ENCODE measurements at places on chromosomes 2 and 18.
A peak's percentile ranks its signal among the peaks of the same experiment; 100 is the strongest.

GRCh38 chr2:165055082-165055851 is 99.9 kb upstream of the SLC38A11 start:
- DNase-seq = no peak

- DNase-seq = no peak
Observed at GRCh38 chr2:3282056-3282998, 95.3 kb downstream of the EIPR1 start.

DNA sequence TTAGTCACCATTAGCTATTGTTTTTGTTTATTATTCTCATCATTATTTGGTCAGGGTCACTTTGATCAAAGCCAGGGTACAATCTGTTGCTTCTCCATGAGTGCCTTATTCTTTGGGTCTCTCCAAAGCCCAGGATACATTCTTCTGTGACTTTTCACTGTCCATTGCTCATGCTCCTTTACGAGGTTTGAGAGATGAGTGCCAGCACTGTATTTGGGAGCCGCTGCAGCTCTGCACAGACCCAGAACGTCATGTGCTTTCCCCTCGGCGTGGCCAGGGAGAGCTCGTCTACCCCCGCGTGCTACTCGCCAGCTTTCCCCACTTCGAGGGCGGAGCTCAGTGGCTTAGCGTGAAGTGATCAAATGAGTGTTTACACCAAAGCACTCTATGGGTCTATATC is 123.7 kb downstream of the COL6A3 start:
- no peak for DNase-seq

- DNase-seq = peak; percentile 89
Observed at GRCh38 chr2:201116959-201117734, 1.2 kb downstream of the CFLAR start.

DNA sequence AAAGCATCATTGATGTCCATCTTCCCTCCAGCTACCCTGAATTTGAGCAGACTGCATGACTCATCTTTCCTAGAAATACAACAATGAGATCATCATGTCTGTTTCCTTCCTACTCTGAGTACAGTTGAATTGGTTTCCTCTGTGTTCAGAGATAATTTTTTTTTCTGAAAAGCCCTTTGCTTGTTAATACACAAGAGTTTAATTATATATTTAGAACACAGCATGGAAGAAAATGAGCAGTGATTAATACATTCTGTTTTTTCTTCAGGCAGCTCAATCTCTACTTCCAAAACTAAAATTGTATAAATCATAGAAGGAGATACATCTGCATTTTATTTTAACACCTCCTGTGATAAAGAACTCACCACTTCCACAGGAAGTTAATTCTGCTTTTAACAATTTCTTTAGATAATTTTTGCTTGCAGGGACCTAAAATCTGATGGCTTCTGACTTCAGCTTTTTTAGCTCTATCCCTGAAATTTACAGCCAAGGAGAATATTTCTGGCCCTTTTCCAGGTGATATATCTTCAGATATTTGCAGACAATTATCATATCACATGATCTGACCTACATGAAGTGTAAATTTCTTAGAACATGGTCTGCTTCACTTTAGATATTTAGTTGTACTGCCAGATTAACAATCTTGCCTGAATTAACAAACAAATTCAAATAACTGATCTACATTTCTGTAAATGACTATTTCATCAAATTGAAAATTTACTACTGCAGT is 249.0 kb downstream of the TRIB2 start:
- DNase-seq = peak; percentile 76

DNA sequence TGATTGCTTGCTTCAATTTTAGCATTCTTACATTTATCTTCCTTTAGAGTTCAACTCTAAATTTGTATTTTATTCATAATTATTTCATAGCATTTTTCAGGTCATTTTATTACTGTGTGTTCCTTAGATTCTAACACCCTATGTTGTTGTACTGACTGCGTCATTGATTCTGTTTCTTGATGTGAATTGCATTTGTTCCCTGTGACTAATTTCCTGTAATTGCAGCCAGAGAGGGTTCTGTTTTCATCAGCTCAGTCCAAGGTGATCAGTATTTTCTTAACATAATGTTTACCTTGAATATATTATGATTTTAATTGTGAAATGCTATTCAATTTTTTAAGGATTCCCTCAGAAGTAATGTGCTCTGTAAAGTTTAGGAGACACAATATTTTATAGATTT is 970.2 kb upstream of the PIK3C3 start:
- no peak for DNase-seq

DNA sequence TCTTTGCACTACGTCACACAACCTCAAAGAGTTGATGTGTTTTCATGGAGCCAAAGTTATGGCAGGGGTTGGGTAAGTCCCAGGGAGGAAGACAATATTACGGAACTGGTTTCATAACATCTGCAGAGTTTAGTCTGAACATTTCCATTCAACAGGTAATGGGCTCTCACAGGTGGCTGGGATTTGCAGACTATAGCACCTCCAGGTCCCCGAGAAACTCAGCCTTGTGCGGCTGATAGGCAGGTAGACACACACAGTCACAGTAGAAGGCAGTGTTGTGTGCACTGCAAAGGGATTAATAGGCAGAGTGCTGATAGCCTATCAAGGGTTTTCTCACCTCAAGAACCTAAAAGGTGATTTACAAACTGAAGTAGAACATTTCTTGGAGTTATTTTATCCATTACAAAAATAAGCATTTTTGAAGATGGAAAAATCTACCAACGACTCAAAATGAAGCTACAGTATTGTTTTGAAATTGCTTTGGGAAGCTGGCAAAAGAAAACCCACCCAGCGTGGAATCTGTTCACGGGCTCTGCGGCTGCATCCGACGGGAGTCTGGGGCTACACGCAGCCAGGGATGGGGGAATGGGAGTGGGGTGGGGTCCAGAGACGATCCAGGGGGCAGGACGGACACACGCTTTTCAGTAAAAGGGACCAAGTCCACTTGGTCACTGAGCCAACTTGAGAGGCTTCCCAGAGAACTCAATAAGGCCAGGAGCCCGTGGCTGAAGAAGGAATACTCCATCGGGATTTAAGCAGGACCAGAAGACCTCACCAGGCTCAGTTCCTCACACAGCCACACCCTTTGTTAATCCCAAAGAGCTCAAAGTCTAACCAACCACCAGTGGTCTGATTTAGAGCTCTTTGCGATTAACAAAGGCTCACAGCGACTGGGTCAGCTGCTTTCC is 82.9 kb downstream of the CHRNA1 start:
- no peak for DNase-seq

DNA sequence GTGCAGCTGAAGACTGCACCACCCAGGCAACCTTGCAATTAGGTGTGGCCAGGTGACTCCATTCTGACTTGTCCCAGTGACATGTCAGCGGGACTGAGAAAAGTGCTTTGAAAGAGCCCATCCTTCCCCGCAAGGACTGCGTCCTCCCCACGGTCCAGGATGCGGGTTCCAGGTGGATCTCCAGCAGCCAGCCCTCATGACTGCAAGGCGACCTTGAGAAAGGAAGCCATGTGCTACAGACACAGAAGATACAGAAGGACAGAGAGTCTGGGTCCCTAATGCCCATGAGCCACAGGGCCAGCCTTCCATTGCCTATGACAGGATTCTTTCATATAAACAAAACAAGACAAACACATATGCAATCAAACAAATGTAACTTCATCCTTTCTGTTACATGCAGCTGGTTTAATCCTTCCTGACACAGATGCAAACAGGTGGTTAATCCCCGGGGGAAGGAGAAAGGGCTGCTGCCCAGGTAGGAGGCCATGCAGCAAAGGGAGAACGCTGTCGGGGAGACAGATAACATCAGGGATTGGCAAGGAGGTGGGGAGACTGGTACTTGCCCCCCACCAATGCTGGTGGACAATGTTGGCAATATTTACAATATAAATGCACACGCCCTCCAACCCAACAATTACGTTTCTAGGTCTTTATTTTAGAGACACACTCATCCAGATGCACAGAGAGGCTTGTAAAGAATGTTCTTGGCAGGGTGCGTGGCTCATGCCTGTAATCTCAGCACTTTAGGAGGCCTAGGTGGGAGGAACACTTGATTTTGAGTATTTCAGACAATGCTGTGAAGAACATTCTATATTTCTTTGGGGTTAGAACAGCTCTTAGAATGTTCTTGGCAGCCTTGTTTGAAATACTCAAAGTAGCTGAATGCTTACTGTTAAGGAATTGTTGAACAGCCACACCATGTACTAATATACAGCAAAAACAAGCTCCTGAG is 64.8 kb downstream of the NCAPH start:
- DNase-seq = no peak

DNA sequence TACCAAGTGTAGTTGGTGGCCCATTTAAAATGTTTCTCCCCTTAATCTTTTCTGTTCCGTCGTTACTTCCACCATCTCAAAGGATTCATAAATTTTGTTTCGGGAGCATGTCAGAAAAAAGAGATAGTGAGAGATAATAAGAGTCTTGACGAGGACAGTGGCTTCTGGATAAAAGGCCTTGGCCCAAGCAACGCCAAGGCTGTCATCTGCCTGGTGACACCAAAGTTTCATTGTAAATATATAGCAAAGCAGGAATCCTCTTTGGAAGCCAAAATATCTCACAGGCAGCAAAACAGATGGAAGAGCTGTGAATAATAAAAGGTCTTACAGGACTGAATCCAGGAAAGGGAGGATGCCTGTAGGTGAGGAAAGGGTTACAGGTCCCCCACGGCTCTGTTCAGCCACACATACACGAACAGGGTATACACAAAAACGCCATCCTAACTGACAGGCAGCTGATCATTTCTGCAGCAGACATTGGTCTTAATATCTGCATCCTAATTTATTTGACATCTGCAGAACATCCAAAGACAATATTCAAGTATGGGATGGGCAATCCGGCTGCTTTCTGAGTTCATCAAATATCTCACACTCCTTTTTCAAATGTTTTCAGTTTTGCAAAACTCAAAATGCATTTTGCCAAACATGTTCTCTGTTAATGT is 382.8 kb downstream of the OSR1 start:
- DNase-seq = no peak

DNA sequence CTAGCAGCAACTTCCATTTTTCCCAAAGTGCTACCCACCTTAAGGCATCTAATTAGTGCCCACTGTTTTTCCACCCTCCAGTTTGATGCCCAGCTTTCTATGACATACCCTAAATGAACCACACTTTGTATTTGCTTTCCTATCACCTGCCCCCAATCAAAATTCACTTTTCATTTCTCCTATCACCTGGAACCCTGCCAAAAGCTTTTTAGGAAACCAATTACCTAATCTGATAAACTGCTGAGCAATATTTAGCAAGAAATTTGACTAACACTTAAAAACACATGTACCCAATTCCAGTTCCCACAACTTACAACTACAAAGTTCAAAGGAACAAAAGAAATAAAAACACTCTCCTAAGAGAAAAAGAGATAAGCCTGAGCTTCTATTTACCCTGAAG is 71.7 kb downstream of the IKZF2 start:
- DNase-seq = no peak

- no peak for DNase-seq
Observed at GRCh38 chr2:123434546-123435395, 590.3 kb upstream of the CNTNAP5 start.
